ENCODE measurements at places on chromosomes 7 and 10.

DNA sequence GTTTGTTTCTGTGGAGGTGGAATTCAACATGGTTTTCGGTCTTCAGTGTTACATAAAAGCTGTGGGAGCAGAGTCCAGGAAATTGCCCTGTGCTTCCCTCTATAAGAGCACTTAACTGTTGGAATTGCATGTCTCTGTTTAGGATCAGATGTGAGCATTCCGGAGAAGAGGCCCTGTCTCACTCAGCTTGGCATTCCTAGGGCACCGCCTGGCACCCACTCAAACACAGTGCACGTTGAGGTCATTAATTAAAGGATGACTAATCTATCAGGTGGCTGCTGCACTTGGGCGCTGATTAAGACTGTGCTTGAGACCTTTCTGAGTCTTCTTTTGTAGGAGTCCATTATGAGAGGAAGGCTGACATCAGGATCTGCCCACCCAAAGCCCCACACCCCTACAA, 82.8 kb upstream of the VIPR2 start:
- DNase-seq, result no peak

GRCh38 chr7:94069162-94069739, 65.1 kb upstream of the BET1 start:
- no peak for DNase-seq

DNA sequence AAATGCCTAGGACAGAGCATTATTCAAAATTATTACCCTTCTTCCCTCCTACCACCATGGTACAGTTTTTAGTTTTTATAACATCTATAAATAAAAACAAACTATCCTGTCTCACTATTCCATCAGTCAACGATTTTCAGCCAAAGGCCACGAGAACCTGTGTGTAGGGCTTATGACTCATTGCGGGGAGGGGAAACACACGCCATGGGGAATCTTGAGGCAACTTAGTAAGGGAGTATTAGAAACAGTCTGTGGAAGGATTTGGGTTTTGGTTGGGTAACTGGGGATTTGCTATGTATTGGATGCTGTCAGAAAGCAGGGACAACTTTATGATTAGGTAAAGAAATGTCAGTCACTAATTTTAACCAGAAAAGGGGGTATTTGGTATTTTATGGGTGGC, 14.7 kb downstream of the GPR141 start:
- DNase-seq, result no peak

DNA sequence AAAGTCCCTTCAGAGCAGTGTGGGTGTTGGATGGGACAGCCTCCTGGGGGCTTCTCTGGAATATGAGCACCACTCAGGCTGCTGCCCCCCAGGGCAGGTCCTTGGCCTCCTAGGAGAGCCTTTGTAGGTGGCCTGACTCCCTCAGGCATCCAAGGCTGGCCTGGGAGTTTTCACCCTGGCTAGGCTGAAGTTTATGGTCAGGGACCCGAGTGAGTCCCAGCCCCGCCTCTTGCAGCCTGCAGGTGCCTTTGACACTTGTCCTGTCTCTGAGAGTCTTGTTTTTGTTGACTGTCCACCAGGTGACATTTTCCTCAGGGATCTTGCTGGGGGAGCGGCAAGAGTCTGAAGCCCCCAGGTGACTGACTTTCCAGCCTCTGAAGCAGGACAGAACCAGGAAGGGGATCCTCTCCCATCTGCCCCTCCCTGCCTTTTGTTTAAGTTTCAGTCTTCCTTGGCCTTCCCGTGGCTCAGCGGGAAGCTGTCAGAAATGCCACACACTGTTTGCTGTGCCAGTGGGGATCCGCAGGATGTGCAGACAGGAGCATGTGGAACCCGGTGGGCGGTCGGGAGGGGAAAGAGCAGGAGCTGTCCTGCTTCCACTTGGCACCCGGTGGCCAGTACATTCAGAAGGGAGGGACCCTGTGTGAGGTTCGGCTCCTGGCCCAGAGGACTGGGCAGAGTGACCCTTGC, 59.5 kb downstream of the LRRC18 start:
- no peak for DNase-seq

DNA sequence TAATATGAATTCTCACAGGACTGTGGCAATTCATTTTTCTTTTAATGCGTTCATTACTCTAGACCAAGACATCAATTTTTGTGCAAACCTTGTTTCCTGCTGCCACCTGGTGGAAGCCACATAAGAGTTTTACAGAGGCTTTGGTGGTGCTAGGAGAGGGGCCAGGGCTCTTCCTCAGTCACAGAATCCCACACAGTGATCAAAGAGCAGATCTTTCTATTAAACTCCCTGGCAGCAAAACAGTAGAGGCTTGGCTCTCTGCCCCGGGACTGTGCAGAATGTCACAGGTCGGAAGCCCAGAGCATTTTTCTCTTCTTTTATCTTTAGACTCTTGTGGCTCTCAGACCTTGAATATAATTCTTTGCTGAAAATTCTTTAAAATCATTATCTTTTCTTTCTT, 506.4 kb upstream of the C7orf33 start:
- DNase-seq, result no peak

DNA sequence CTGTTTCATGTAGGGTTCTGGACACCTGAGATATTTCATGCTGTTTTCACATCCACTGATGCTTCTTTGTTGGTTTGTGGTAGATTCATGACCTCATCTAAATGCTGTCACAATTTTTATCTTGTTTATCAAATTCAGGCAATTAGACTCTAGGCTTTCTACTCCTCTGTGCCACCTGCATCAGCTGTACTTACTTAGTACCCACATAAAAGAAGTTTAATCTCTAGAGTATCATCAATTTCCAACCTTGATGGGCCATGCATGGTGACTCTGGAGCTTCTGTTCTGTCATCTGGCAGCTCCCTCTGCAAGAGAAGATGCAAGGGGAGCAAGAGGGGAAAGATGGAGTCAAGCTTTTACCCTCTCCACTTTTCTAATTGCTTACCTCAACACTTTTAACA, 195.9 kb upstream of the VWC2 start:
- DNase-seq, result no peak

- DNase-seq, result no peak
Measured at GRCh38 chr10:132257271-132257670, 50.5 kb downstream of the STK32C start.

GRCh38 chr10:132631338-132631735, 93.8 kb downstream of the INPP5A start:
- no peak for DNase-seq

GRCh38 chr10:89466599-89467035, 52.2 kb downstream of the IFIT5 start:
- DNase-seq, result no peak

DNA sequence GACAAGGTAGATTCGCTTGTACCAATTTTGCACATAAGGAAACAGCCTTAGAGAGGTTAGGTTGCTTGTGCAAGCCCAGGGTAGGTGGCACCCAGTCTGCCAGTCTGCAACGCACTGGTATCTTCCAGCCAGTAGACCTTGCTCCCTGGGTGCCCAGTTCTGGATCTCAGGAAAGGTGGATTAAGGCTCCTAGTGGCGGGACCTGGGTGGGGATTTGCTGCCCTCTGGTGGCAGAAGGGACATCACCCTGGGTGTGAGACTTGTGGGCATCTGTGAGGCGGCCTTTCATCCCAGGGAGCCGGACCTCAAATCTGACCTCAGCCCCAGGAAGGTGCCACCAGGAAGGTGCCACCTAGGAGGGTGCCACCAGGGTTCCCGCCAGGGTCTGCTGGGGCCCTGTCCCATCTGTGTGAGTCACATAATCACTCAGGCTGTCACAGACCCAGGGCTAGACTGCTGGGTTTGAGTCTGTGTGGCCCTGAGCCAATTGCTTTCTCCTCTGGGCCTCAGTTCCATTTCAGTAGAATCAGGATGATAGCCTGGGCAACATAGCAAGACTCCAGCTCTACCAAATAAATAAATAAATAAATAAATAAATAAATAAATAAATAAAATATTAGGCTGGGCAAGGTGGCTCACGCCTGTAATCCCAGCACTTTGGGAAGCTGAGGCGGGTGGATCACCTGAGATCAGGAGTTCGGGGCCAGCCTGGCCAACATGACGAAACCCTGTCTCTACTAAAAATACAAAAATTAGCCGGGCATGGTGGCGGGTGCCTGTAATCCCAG, 5.3 kb upstream of the PRKRIP1 start:
- peak; percentile 54 for DNase-seq

DNA sequence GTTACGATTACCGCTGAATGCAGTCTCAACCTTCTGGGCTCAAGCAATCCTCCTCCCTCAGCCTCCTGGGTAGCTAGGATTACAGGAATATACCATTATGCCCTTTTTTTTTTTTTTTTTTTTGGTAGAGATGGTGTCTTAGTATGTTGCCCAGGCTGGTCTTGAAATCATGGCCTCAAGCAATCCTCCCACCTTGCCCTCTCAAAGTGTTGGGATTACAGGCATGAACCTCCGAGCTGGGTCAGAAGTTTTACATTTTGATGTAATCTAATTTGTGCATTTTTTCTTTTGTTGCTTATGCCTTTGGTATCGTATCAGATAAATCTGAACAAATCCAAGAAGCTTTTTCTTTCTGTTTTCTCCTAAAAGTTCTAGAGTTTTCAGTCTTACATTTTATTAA, 87.4 kb downstream of the EPC1 start:
- no peak for DNase-seq

Measured in activated CD8-positive, alpha-beta memory T cell treated with anti-CD3 and anti-CD28 coated beads for 1 hour (primary cell).